ENCODE measurements at places on chromosomes 6 and 20.

DNA sequence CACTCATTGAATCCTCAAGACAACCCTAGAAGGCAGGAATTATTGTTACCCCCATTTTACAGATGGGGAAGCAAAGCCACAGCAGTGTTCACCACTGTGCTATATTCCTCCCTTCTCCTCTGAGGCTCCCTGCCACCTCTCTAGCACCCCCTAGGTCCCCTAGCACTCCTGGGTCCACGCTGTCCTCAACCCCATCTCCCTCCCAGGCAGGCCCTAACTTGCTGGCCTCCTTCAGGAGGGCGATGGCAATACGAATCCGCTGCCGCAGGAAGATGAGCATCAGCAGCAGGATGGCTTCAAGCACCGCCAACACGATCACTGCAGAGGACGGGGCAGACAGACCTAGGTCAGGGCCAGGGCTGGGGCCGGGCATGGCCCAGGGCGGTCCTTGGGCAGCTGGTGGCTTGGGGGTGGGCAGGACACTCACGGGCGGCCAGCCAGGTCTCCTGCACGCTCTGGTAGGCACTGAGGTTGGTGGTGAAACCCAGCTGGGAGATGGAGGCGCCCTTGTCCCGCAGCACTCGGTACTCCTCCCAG, 7.8 kb upstream of the NEU1 start:
- DNase-seq = no peak

DNA sequence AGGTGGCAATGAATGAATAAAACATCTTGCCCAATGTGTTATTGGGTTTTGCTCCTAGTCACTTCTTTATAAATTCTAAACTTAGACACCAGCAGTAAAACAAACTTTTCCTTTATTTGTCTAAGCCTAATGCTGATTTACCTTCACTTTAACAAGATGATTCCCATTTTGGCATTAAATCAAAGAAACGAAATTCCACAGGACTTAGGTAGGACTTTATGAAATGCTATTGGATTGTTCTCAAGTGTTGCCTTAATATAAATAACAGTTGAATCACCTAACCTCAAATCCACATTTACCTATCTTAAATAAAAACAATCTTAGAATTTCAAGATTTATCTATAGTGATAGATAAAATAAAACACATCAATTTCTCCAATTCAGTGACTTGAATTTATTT, 831.8 kb downstream of the EPHA7 start:
- DNase-seq = no peak

- no peak for DNase-seq
Observed at GRCh38 chr20:40254023-40254772, 434.8 kb downstream of the MAFB start.

DNA sequence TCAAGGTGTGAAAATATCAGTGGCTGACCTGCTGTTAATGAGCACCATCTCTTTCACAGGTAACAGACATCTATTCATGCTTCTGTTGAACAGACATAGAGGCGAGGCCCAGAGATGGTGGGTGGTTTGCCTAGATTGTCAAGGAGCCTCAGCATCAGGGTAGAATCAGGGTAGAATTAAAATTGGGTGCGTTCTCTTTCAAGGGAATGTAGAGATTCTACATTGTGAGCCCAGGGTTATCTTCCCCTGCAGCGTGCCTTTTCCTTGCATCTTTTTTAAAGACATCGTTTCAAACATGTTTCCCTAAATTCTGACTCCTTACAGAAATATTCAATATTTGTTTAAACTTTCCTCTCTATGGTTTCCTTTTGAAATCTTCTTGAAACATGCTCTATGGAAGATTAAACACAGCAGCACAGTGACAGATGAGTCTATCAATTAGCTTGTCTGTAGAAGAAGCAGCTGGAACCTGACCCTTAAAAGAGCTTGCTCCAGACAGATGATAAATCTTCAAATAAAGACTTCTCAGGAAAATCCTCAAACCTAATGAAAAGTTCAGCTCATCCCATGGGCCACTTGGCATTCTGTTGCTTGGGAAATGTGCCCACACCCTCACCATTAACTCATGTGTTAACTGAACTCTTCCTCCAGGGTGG, 119.8 kb downstream of the IPCEF1 start:
- no peak for DNase-seq

GRCh38 chr6:75244063-75244584, 523 bp upstream of the COX7A2 start:
- DNase-seq = no peak

GRCh38 chr6:114155763-114156162, 184.8 kb upstream of the HDAC2 start:
- DNase-seq = no peak

DNA sequence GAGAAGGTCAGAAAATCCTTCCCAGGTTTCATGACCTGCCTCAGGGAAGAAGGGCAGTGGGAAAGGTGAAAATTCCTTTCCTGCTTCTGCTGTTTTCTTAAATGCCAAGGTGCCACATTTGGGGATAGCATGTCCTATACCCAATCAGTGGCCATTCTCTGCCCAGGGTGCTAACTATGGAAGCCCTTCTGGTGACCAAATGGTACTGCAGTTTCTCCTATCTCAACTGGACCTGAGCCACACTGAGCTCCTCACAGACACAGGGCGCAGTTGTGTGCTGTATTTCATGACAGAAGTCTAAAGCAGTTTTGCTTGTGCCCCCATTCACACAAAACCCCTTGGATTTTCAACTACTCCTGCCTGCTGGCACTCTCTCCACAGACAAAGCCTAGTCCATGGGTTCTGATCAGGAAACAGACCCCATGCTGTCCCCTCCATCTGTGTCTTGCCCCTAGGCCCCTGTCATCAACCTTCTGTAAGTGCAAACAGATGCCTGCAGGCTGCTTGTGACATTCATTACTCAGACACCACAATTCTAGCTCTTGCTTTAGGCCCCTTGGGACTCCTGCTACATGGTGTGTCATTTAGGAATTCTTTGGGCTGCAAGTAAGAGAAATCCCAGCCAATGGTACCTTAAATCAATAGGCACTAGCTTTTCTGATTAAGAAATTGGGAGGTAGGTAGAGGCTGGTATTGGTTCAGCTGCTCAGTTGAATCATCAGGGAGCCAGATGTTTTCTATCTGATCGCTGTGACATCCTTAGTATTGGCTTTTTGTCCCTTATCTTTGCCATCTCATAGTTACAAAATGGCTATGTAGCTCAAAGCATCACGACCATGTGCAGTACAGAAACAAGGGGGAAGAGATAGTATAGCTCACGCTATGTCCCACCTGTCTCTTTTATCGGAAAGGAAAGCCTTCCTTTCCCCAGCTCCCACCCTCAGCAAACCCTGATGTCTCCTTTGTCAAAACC, 147.8 kb downstream of the CD83 start:
- no peak for DNase-seq

- DNase-seq = no peak
Observed at GRCh38 chr6:132812756-132813172, 1.6 kb upstream of the RPS12 start.

DNA sequence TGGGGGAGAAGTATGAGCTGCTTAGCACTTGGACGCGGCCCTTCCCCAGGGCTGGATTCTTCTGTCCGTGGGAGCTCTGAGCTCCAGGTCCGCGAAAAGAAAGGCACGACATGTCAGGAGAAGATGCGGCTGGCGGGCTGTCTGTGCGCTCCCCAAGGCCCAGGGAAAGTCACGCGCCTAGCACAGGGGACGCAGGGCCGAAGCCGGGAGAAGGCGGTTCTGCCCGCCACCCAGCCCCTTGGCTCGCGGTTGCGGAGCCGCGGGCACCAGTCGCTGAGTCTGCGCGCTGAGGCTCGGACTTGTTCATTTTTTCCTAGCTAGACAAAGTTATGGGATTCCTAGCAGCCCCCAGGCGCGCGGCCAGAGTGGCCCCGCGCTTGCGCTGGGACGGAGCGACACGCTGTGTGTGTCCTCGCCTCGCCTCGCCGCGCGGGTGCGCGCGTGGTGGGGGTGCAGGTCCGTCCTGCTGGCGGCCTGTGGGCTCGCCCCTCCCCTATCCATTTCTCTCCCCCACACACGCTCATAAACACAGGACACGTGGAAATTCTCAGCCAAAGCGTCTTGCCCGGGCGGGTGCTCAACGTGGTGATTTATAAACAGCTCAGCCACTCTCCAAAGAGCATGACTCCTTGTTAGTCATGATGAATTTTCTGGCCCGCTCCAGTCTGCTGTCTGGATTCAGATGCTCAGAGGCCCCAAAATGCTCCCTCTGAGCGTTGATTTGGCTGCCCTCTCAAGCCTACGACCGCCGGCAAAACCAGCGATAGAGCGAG, 1.9 kb upstream of the POU3F2 start:
- no peak for DNase-seq

DNA sequence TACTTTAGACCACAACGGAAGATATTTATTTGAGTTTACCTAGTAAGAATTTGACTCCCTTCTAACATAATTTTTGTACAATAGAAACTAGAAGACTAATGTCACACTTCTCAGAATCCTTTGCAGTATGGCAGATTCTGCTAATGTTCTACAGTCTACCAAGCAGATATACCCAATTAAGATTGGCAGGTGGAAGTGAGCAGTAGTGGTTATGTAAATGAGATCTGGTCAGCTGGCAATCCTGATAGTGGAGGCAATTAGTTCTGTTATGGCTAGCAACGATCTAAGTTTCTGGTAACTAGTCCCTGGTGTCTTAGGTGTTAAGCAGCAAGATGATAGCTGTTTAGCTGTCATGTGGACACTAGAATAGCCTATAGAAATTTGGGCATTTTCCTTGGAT, 101.0 kb downstream of the CENPW start:
- DNase-seq = no peak

DNA sequence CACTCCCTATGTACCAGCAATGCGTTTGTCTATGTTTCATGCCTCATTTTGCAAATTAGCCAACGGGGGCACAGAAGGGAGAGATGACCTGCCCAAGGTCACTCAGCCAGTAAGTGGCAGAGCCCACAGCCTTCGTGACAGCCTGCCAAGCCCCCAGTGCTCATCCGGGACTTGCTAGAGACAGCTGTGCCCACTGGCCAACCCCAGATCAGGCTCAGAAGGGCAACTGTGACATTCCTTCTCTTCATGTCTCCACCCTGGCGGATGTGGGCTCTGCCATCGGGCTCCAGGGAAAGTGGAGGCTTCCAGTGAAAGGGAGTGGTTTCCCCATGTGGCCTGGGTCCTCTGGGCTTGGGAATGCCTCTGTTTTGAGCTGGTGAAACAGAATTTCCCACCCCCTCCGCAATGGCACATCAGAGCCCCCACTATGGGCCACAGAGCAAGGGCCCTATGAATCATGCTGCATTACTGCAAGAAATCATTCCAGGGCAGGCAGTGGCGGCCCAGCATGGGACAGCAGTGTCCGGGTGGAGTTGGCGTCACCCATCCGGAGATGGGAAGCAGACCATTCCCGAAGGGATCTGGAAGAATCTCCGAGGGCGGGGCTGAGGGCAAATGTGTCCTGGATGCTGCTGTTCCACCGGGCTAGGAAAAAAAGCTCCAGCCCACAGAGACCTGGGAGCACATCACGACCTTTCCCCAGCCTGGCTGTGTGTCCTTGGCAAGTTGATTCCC, 9.1 kb downstream of the RSPO4 start:
- DNase-seq = no peak

DNA sequence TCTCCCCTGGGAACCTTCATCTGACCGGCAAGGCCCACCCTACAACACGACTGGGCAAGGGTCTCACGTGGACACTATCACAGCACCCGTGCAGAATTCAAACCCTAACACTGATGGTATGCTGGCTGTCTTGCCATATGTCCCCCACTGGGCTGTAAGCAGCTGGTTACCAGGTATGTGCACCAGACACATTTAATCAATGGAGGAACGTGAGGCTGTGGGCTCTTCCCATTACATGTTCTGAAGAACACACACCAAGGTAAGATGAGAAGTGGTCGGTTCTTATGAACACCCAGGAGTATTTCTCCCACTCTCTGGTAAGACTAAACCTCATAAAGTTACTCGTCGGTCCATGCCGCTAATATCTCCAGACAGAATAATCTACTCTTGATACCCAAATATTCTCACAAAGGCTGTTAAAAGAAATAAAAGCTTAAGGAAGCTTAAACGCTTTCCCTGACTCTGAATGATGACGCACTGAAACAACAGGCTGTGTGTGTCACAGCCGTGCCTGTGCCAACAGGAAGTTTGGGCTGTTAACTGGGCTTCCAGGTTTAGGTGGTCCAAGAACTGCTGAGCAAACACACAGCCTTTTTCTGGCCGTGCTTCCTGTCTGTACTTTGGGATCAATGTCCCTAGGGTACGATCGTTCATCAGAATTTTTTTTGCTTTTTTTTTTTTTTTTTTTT, 75.3 kb downstream of the SLC23A2 start:
- no peak for DNase-seq

DNA sequence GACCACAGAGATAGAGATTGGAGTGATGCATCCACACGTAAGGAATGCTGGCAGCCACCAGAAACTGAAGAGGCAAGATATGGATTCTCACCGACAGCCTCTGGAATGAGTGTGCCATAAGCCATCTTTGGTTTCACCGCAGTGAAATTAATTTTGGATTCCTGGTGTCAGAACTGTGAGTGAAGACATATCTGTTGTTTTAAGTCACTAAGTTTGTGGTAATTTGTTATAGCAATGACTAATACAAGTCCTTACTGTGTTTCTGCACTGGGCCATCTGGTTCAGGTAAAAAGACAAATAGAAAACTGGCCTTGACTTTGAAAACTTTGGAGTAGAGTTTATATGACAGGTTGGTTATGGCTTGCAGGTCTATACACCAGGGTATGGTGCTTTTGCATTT, 261.9 kb downstream of the PHF3 start:
- no peak for DNase-seq

DNA sequence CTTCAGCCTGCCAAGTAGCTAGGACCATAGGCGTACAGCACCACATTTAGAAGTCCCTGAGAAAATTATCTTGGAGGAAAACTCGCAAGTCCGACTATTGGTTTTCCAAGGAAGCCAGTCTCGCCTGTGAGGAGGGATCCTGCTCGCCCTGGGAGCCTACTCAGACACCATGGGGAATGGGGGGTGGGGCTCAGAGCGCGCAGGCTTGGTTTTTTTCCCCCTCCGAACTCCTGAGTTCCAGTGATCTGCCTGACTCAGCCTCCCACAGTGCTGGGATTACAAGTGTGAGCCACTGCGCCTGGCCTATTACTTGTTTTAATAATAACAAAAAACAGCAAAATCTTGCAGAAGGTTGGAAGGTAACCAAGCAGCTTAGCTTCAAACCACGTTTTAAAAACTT, 153.7 kb downstream of the OR2B2 start:
- DNase-seq = no peak

DNA sequence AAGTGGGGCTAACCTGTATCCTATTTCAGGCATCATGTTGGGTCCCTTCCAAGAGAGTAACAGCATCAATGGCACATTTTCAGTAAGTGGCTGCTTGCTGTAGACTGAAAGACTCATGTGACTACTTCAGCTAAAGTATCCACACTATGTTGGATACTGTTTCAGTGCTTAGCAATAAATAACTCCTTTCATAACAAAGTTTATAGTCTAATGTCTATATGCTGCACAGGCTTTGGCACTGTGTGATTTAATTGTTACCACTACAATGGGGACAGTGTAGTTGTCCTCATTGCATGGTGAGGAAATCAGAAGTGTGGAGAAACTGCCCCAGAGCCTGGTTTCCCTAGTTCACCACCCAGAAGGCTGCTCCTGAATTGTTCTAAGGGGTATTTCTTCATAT, 318.0 kb upstream of the PTCHD4 start:
- DNase-seq = peak; percentile 80

All from NCI-H510A (cell line).